Stimulated activated CD4-positive, alpha-beta T cell treated with anti-CD3 and anti-CD28 coated beads, TNF-alpha, amount 100 ng/mL, for 4 hours (primary cell): ENCODE measurements at places on chromosomes 5 and 9.

GRCh38 chr5:122756264-122756911 lies 18.5 kb upstream of the SNX2 start:
- DNase-seq: no peak

DNA sequence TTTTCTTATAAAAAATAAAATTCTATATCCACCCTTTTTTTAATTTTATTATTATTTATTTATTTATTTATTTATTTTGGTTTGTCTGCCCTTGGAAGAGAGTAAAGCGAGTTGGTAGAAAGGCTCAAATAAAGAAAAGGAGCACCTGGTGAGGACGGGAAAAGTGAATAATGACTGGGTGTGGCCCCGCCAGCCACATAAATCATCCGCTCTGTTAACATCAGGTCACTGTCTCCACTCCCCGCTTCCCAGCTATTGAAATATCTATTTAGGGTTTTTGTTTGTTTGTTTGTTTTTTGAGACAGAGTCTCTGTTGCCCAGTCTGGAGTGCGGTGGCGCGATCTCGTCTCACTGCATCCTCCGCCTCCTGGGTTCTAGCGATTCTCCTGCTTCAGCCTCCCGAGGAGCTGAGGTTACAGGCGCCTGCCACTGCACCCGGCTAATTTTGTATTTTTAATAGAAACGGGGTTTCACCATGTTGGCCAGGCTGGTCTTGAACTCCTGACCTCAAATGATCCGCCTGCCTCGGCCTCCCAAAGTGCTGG lies 844 bp downstream of the POLR3G start:
- no peak for DNase-seq

GRCh38 chr9:99020786-99021436 lies 77.2 kb downstream of the COL15A1 start:
- DNase-seq: no peak

GRCh38 chr5:92003806-92004205 lies 620.7 kb upstream of the ARRDC3 start:
- DNase-seq: no peak

- DNase-seq: no peak
Measured at GRCh38 chr5:51148437-51148836, 234.8 kb upstream of the ISL1 start.

DNA sequence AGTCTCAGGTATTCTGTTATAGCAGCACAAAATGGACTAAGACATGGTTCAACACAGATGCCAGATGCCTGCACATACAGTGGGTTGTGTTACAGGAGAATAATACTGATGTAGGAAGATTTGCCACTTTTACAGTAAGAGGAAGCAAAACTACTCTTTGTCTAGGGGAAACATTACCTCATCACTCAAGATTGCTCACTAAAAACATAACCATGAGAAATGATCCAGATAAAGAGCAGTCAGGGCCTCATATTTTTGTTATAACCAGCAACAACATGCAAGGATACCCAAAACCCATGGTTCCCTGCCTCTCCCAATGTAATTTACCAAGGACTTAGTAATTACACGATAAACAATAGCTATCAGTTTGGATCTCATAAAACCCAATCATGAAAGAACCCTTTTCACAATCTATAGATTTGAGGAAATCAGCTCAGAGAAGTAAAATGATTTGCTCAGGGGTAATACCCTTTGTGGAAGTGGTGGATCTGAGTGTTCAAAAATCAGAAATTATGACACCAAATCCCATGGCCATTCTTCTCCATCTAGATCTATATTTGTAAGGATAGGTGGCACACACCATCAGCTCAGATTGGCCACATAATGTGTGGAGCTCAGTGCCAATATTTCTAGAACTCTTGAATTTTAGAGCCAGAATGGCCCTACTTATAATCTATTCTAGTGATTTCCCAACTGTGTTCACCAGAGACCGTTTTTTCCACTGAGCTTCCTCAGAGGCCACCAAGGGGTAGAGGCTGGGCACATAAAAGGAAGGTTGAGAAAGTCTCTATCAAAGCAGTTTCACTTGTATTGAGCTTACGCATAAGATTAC lies 27.8 kb downstream of the DPYSL3 start:
- no peak for DNase-seq

- no peak for DNase-seq
Measured at GRCh38 chr5:89117124-89117644, 234.2 kb upstream of the MEF2C start.

DNA sequence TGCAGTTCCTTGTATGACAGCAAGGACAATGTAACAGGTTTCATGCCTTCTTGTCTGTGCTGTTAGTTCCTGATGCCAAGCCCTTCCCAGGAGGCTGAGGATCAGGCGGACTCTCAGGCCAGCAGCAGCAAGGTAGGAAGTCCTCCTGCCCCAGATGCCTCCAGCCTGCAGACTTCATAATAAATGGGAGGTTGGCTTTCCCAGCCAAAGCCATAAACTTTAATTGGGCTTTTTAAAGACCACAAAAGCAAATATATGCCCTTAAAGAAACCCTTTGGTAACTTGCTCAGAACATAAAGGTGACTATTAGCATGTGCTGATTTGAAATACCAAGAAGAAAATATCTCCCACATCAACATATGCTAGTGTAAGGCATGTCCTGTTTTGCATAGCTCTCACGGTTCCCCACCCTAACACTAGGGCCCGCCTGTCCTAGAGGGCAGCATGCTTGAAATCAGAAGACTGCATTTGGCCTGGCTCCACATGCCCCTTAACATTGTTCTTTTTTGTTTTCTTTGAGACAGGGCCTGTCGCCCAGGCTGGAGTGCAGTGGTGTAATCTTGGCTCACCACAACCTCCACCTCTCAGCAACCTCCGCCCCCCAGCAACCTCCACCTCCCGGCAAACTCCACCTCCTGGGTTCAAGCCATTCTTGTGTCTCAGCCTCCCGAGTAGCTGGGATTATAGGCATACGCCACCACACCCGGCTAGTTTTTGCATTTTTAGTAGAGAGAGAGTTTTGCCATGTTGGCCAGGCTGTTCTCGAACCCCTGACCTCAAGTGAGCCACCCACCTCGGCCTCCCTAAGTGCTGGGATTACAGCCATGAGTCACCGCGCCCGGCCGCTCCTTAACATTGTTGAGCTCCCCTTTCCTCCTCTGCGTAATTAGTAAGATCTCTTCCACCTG lies 44.6 kb upstream of the FCN1 start:
- DNase-seq: no peak

GRCh38 chr5:140182075-140182711 lies 7.2 kb downstream of the CYSTM1 start:
- DNase-seq: no peak

GRCh38 chr5:111386832-111387162 lies 125.5 kb downstream of the STARD4 start:
- no peak for DNase-seq

GRCh38 chr5:133706506-133707430 lies 94.4 kb upstream of the FSTL4 start:
- no peak for DNase-seq

GRCh38 chr5:139524940-139525585 lies 36.1 kb upstream of the UBE2D2 start:
- no peak for DNase-seq

DNA sequence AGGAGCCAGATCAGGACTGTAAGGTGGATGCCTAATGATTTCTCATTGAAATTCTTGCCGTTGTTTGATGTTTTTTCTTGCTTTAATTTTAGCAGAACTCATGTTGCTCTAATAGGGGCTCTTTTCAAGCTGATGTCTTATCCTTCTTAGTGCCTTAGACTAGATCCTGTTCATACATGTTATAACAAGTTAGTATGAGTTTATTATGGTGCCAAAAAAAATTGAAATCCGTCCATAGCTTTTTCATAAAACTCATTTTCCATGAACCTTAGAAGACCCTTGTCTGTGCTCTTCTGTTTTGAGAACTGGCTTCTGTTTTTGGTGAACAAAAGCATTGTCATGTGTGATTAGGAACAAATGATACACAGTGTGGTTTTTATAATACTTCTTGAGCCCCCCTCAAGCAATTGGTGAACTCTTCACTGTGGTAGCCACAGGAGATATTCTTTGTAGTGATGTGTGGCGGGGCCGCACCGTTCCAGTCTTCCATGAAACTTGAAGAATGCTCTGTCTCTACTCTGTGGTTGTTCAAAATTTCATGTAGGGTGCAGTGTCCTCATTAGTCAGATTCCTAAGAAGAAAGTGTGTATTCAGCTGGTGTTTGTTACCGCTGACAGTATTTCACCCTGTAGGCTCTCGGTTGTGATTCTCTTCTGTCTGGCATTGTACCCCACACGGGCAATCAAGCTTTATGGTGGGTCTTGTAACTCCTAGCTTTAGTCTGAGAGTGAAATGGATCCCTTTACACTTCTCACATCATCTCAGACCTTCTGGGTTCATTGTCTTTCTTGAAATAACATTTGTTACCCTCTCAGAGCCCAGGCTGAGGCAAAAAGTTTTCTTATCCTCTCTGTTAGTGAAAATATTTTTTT lies 10.7 kb downstream of the OTULIN start:
- DNase-seq: no peak

- DNase-seq: no peak
Measured at GRCh38 chr5:110335361-110336066, 391.0 kb downstream of the TMEM232 start.

GRCh38 chr5:147332658-147333057 lies 97.8 kb downstream of the STK32A start:
- DNase-seq: no peak

DNA sequence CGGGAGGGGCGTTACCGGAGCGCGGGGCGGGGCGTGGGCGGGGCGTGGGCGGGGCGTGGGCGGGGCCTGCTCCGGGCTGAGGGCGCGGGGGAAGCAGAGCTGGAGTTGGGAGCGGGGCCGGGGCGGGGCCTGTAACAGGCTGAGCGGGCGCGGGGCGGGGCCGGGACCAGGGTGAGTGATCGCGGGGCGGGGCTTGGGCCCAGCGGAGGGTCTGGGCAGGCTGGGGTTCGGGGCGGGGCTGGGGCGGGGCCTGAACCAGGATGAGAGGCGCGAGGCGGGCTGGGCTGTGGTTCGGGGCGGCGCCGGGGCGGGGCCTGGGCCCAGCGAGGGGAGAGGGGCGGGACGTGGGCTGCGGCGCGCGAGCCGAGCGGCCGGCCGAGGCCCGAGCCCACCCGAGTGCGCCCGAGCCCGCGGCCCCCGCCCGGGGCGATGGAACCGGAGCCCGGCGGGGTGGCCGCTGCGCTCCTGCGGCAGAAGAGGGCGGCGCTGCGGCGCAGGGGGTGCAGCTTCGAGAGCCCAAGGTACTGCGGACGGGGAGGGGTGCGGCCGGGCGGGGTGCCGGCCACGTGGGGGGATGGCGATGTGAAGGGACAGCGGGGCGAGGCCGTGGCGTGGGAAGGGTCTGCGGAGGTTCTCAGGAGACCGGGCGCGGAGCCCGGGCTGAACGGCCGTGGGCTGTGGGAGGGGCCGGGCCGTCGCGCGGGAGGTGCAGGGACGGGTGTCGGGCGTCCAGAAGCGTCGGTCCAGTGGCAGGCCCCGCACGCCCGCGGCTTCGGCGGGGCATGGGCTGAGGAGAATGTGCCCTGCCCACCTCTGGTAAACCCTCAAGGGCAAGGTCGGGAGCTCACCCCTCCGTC lies 39.5 kb upstream of the GARNL3 start:
- peak; percentile 91 for DNase-seq

GRCh38 chr9:135888766-135889394 lies 18.5 kb downstream of the CAMSAP1 start:
- DNase-seq: no peak

DNA sequence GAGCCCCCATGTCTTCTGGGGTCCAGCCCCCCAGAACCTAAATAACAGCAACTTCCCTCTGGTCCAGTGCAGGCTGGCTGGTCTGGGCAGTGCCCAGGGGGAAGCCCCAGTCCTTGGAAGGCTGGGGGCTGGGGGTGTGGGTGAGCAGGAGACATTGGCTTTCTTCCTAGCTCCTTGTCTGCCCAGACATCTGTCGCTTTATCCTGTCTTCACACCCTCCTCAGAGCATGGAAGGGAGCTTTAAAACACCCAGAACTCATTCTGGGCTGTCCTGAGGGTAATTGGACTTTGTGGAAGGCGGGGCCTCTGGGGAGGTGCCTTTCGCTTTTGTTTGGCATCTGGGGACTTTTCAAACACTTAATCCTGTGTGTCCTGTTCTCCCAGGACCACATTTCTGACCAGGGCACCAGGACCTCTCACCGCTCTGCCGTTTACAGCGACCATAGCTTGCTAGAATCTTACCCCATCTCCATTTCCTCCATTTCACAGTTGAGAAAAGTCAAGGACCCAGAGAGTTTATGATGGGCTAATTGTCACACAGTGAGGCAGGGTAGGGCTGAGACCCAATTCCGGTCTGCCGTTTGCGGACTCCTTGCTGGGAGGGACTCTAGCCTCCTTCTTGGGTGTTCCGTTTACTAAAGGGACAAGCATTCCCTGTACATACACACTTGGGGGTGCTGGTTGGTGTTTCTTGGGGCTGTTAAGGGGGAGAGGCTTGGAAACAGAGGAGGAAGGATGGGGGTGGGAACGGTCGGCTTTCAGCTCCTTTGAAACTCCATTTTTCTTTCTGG lies 1.1 kb downstream of the GSN start:
- no peak for DNase-seq

- no peak for DNase-seq
Measured at GRCh38 chr5:100409660-100410151, 125.5 kb upstream of the FAM174A start.

DNA sequence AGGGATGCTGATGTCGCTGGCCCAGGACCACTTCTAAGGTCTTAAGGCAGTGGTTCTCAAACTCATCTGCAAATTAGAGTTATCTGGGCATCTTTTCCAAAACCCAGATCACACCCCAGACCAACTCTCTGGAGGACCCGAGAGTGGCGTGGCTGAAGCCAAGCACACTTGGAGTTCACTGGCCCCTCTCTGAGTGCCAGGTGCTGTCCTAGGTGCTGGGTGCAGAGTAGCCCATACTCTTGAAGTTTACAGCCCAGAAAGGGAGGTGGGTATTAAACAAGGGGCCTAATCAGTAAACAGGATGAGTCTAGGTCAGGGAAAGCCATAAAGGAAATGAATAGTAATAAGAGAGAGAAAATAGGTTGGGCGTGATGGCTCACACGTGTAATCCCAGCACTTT lies 17.6 kb downstream of the CAMK2A start:
- no peak for DNase-seq

- DNase-seq: no peak
Measured at GRCh38 chr5:107736638-107737037, 65.9 kb upstream of the EFNA5 start.

DNA sequence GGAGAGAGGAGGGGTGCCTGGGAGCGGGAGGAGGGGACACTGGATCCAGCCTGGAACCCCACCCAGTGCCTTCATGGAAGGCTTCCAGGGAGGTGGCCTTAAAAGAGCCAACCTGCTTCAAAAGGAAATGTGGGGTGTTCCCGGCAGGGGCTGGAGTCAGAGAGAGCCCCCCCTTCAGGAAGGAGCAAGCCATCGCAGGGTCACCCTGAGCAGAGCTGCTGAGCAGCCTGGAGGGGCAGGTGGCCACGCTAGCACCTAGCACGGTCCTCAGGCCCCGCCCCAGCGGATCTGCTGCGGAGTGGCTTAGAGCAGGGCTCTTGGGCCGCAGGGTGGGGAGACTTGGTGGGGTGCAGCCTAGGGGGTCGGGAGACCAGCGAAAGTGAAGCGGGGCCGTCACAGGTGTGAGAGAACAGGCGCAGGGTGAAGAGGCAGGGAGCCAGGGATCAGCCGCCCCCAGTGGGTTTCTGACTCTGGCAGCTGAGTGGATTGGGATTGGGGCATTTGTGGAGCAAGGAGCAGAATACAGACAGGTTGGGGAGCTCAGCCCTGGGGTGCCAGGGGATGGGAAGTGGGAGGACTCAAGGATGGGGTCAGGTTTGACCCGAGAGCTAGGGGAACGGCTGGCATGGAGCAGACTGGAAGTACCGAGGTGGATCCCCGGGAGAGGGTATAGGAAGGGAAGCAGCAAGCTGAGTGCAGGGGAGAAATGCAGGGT lies 1.5 kb downstream of the LCN2 start:
- no peak for DNase-seq

GRCh38 chr9:91751922-91752321 lies 198.1 kb downstream of the ROR2 start:
- DNase-seq: no peak
